ENCODE measurements at places on chromosomes 2 and 18.

GRCh38 chr2:161141033-161141432 is 19.2 kb upstream of the TANK start:
- no peak for DNase-seq

- DNase-seq = no peak
Observed at GRCh38 chr2:152241948-152242729, 66.6 kb upstream of the STAM2 start.

- DNase-seq = no peak
Observed at GRCh38 chr2:181241797-181242196, 215.4 kb upstream of the ITGA4 start.

DNA sequence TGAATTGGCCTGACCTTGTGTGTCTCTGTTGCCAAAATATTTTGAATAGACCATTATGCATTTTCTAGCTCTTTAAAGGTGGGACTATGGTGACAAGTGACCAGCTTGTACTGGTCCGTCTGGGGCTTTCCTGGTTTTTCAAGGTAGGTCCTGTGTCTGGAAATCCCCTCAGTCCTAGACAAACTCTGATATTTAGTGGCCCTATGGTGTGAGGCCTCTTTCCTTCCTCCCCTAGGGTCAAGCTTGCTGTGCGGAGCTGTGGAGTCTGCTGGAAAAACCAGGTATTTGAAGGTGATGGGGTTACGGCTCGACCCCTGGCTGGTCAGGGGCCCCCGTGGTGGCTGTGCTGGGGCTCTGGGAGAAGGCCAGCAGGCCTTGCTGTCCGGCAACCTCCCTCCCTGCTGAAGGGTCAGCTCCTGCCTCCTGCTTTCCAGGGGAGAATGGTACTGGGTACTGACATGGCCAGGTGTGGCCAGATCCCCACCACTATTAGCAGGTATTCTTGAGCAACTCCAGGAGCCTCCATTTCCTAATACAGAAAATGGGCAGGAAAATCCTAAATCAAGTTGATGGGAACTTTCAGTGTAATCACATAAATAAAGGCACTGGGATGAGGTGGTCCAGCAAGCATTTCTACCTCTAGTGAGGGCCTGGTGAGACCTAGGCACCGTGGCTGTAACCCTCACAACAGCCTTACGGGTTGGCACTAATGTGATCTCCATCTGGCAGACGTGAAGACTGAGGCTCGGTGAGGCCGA is 86.2 kb upstream of the HS6ST1 start:
- DNase-seq = no peak

DNA sequence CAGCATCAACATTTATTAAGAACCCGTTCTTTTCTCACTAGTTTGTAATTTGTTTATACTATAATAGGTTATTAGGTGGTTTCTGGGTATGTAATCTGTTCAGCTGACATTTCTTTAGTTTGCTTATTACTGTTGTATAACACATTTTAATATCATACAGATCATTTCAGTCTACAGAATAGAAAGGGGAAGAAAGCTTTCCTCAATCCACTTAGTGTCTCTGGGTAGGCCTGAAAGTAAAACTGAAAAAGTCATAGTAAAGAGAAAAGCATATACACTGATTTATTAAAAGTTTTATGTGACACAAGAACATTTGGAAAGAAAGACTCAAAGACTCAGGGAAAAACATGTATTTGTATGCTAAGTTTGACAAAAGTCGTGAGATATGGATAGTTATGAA is 16.8 kb upstream of the KCNJ3 start:
- DNase-seq = no peak

GRCh38 chr2:121972203-121972602 is 216.8 kb downstream of the TSN start:
- no peak for DNase-seq

DNA sequence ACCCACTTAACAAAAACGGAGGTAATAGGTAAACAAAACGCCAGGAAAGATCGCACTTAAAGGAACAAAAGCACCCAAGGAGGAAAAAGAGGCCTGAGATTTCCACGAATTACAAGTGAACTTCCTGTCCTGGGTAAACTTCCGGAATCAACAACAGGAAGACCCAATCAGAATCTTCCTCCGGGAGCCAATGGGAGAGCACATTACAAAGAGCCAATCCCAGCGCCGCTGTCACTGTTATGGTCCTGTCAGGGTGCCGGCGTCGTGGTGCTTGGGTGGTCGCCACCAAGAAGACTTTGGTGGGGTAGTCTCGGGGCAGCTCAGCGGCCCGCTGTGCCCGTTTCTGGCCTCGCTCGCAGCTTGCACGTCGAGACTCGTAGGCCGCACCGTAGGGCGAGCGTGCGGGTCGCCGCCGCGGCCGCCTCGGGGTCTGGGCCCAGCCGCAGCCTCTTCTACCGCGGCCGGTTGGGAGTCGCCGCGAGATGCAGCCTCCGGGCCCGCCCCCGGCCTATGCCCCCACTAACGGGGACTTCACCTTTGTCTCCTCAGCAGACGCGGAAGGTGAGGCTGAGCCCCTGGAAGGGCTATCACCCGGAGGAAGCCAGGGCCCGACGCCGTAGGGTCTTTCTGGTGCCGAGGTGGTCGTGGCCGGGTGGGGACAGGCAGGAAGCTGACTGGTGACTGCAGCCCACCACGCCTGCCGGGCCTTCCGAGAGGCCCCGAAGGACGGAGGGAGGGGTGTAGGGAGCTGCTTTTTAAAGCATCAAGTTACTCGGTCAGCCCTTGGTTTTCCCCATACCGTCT is at the start of gene YIPF4:
Gene YIPF4, plus strand, starts transcription at position 231 of the 804 bp plus-strand sequence. Its CDS starts 252 bp downstream, at position 483.
- DNase-seq = peak; percentile 93

DNA sequence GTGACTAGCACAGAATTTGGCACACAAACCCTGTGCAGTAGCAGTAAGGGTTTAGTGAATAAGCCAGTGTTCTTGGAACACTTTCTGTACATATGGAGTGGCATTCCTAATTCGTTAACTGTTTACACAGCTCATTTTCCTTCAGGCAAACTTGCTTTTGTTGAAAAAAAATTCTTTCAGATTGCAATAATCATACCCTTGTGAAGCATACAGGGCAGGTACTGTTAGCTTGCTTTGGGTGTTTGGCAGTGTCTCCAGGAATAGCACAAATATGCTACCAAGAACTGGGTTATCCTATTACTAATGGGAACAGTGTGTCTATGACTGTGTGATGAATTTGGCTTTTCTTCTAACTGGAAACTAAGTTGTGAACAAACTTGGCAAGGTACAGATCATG is 33.4 kb downstream of the UGP2 start:
- DNase-seq = no peak

DNA sequence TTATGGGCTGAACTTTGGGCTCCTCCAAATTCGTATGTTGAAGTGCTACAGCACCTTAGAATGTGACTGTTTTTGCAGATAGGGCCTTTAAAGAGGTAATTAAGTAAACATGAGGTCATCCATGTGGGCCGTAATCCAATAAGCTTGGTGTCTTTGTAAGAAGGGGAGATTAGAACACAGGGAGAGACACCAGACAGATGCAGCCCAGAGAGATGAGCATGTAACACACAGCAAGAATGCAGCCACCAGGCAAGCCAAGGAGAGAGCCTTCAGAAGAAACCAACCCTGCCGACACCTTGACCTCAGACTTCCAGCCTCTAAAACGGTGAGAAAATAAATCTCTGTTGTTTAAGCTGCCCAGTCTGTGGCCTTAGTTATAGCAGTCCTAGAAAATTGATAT is 74.3 kb downstream of the HRH4 start:
- no peak for DNase-seq

GRCh38 chr18:50879302-50880118 is 592 bp downstream of the ME2 start:
- no peak for DNase-seq

- DNase-seq = no peak
Observed at GRCh38 chr2:144268036-144268678, 251.8 kb downstream of the ZEB2 start.

DNA sequence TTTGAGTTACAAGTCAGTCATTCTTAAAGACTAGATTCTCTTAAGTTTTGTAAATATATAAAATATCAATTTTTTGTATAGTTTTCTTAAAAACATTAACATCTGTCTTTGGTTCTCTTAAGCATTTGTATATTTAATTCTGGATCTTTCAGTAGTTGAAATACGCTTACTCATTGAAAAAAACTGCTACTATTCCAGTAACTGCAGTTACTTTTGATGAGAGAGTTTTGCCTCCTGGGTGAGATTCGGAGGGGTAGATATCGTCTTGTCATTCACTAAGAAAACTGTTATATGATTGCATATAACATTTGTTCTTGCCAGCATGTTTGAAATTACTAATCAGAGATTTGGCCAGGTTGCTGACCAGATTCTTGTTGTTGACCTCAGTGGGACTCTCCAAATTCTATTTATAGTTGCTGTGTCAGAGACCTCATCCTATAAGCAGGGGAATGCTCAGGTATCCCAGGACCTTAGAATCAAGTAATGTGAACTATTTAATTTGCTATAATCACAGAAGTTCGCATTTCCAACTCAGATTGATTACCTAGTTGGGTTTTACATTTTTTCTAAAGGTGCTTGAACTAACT is 7.9 kb downstream of the AGPS start:
- no peak for DNase-seq

DNA sequence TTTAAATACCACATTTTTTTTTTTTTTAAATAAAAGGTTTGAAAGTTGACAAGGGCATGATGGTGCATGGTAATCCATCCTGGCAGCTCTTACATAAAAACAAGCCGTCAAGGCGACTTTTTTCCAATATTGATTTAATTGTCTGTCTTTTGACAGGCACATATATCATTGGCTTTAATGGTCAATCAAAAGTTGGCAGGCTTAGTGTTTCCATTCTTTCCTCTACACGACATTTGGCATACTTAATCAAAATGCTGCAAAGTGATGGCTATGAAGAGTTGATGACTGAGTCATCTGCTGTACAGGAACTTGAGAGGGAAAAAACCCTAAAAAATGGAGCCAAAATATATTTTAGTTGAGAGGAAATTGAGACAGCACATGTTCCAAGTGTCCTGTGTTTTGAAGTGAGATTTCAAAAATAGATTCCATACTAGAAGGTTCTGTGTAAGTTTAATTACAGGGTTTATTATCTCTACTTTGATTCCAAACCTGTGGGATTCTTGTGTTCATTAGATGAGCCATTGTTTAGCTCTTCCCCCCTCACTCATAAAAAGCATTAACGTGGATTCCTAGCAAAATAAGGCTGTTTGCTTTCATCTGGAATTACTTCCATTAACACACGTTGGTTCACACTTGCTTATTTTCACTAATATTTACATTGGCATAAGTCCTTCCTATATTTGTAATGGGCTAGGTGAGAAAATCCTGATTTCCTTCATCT is 3.2 kb downstream of the TSHZ1 start:
- no peak for DNase-seq

GRCh38 chr2:28633746-28634145 is 117.9 kb upstream of the PPP1CB start:
- DNase-seq = no peak

DNA sequence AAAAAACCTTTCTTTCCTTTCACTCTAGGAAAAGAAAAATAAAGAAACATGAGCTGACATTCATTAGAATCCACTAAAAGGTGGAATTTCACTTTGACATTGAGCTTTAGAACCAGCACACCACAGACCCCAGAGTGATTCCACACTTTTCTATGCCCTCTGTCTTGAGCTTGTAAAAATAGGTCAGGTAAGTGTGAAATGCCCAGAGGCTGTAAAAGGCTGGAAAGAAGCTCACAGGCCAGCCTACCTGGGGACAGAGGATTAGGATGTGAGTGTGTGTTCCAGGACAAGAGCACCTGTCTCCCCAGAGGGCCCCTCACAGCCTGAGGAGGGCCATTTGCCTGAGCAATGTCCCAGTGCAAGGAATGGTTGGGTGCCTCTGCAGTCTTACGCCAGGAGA is 56.3 kb upstream of the MYO3B start:
- no peak for DNase-seq

DNA sequence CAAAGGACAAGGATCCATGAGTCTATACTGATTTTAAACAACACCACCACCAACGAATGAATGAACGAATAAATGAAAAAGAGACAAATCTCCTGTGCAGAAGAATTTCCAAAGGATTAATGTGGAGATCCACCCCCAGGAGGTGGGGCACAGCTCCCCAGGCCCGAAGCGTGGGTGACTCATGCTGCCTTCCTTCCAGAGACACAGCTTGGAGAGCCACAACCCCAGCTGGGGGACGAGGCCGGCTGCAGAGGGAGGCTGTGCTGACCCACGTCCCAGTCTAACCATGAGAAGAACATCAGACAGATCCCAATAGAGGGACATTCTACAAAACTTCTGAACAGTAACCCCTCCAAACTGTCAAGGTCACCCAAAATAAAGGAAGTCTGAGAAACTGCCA is 557.3 kb upstream of the SALL3 start:
- no peak for DNase-seq

GRCh38 chr2:58893656-58894351 is 652.7 kb upstream of the FANCL start:
- no peak for DNase-seq

DNA sequence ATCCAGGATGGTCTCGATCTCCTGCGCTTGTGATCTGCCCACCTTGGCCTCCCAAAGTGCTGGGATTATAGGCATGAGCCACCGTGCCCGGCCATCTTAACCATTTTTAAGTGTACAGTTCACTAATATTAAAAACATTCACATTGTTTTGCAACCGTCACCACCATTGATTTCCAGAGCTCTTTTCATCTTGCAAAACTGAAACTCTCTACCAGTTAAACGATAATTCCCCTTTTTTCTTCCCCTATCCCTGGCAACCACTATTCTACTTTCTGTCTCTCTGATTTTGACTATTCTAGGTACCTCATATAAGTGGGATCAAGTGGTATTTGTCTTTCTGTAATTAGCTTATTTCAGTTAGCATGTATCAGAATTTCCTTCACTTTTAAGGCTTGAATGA is 16.8 kb upstream of the NEUROD1 start:
- no peak for DNase-seq

DNA sequence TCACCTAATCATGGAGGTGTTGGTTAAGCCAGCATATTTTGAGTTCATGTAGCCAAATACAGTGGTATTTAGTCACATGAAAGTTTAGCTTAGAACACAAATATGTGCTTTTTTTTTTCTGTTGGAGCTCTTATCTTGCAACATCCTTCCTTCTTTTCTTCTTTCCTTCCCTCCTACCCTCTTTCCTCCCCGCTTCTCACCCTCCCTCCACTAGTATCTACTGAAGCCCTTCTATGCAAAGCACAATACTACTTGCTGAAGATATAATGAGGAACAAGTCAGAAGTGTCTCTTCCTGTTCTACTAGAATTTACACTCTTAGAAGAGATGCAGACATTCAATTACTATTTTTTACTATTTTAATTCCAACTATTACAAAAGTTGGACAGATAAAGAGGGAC is 105.0 kb upstream of the ITGA4 start:
- no peak for DNase-seq

DNA sequence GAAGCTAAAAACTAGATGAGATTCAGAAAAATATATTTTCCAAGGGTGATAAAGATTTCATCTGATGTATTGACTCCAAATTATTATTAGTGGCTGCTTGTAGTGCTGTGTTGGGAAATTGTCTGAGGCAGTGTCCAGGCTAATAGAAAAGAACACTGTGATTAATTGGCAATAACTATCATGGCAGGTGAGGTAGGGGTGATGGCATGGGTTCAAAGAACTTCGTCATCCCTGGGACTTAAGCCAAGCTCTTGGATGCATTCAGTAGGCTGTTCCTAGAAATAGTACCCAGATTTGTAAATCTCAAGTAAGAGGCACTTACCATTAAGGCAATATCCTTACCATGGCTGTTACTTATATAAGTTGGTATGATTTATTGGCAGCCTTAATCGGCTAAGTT is 13.2 kb upstream of the RAPGEF4 start:
- DNase-seq = no peak

Data from activated T-cell treated with anti-CD3 and anti-CD28 coated beads, Interleukin-2, amount 50 U/mL, for 1 hour (primary cell).